Activated naive CD4-positive, alpha-beta T cell treated with anti-CD3 and anti-CD28 coated beads, Interleukin-2, amount 50 U/mL, for 72 hours (primary cell): ENCODE measurements at places on chromosomes 2 and 18. TPM values are rescaled to one million over a fixed set of nuclear protein-coding genes. Genes with fewer than 3 reads are reported as not detected.

RSAD2 gene
- total RNA-seq = 2.7 TPM

LOXL3 gene
- total RNA-seq = 1.5 TPM

ZNF532 gene
- 7.0 TPM for total RNA-seq

MBD1 gene
- 123 TPM for total RNA-seq

HOXD4 gene
- not detected for total RNA-seq

INHBB gene
- total RNA-seq = not detected

C1QL2 gene
- not detected for total RNA-seq

ACADL gene
- total RNA-seq = not detected

RAB3GAP1 gene
- 36.2 TPM for total RNA-seq

CFC1 gene
- total RNA-seq = not detected

GCFC2 gene
- 27.3 TPM for total RNA-seq

CROCC2 gene
- not detected for total RNA-seq
